SHP77 (cell line): ENCODE measurements at places on chromosomes 7 and 10.

GRCh38 chr10:79057481-79058275 lies 11.1 kb upstream of the ZMIZ1 start:
- no peak for DNase-seq

- DNase-seq = no peak
These were observed 30.7 kb upstream of the TTYH3 start for GRCh38 chr7:2601065-2601464.

GRCh38 chr10:32937911-32938424 lies 20.1 kb downstream of the ITGB1 start:
- no peak for DNase-seq

DNA sequence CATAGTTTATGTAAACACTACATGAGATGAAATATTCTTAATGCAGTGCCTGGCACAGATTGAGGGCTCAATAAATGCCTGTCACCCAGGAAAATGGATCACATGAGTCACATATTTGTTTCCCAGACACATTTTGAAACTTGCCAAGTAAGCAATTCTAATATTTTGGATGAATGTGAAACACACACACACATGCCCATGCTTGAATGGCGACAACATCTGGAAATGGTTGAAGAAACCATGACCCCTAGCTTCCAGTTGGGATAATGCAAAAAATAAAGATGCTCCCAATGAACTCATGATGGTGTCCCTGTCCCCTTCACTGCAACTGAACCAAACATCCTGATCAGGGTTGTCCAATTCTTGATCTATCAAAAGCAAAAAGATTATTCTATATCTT lies 797.3 kb downstream of the XPNPEP1 start:
- no peak for DNase-seq

DNA sequence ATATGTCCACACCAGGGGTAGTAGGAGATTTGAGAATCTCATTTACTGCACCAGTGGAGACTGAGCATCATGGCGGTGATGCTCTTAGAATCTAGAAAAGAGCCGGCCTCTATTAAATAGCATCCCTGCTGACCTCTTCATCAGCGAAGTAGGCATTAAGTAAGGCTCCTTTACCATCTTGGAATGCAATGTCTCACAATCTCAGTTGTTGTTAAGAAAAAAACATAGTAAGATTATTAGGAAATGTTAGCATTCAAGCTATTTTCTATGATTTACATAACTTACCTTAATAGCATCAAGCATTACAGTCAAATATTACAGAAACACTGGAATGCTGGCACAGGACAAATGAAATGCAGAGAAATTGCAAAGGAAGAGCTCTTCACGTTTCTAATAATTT lies 54.5 kb downstream of the ORC5 start:
- no peak for DNase-seq

GRCh38 chr7:151586531-151587260 lies 67.0 kb upstream of the RHEB start:
- no peak for DNase-seq

- no peak for DNase-seq
These were observed 30.5 kb downstream of the GRK5 start for GRCh38 chr10:119237722-119238436.

- no peak for DNase-seq
These were observed 5.9 kb upstream of the SUN1 start for GRCh38 chr7:826230-826917.

DNA sequence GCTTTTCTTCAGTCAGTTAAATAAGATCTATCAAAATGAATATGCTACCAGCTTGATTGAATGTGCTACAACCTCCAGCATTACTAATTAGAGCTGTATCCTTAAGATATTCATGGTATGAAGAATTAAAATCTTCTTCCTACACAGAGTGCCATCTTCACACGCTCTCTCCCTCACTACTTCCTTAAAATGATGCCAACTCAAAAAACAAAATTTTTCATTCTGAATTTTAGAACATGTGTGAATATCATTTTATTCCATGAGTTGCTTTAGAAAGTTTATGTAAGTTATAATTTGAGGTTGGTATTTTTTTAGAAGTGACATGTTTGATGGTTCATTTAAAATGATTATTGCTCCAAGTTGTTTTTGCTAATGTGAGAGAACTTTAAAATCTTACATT lies 407.5 kb upstream of the CELF2 start:
- DNase-seq = no peak

GRCh38 chr7:102456327-102456726 lies 8.3 kb downstream of the ALKBH4 start:
- DNase-seq = no peak
